ENCODE measurements at places on chromosomes 7 and 10.

DNA sequence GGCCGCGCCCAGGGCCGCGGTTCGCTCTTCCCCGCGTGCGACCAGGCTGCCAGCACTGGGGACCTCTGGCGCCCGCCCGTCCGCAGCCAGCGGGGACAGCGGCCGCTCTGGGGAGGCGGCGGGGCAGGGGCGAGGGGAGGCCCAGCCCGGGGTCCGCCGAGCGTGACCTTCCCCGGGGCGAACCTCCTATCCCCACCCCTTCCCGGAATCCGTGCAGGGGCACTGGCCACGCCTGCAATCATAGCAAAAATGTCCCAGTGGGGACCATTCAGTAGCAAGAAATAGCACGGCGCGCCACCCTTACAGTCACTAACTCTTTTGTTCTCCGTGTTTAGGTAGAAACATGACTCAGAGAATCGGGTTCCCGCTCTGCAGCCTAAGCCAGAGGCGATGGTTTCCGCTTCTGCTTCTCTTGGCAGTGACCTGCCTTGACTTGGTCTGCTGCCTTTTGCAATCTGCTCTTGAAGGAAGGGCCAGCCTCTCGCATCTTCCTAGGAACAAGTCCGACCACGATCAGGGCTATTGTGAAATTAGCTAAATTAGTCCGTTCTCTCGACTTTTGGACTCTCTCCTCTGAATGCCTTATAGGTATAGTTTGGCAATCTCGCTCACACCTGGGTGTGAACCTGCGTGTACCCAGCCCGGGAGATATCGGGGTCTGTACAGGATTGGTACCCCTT lies 79.3 kb upstream of the ACBD5 start:
- peak; percentile 53 for DNase-seq

DNA sequence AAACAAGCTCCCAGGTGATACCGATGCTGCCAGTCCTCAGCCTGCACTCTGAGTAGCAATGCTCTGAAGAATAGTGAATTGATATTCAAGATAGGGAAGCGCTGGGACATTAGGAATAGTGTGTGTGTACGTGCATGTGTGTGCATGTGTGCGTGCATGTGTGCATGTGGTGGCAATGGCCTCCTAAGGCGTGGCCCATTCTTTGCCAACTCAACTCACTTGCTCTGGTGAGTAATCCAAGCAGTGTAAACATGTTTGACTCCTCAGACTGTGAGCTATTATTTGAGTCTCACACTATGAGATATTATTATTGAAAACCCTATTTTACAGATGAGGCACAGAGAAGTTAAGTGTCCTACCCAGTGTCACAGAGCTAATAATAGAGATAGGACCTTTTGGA lies 186.6 kb downstream of the RAB11FIP2 start:
- no peak for DNase-seq

DNA sequence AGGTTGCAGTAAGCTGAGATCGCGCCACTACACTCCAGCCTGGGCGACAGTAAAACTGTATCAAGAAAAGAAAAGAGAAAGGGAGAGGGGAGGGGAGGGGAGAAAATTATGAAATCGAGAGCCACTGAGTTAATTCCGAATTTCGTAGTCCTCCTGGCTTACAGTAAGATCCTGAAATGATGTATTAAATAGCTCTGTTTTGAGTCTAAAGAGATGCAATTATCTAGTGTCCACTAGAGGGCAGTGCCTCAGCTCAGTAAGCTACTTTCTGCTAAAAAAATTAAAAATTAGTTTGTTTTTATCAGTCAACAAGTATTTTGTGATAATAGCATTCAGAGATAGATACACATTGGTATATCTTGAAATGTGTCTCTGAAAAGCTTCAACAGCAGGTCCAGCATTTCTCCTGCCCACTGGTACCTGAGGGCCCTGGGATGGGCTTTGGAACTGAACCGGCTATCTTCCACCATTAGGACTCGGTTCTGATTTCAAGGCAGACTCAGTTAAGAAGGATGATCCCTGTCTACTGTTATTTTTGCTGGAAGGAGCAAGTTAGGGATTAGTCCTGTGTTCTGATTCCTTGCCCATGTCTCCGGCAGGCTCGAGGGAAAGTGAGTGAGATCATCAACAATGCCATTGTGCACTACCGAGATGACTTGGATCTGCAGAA lies 19.5 kb downstream of the TSPAN33 start:
- peak; percentile 46 for DNase-seq

DNA sequence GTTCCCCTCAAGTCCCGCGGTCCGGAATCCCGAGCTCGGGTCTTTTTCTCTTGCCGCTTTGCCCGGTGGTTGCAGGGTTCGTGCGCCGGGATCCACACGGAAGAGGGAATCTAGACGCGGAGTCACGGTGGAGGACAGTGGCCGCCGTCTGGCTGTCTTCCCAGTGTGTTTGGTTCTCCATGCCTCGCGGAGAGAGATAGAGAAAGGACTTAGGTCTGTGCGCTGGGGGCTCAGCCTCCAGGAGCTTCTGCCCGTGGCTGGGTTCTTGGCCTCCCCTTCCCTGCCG lies 1.6 kb downstream of the FFAR4 start:
- no peak for DNase-seq

DNA sequence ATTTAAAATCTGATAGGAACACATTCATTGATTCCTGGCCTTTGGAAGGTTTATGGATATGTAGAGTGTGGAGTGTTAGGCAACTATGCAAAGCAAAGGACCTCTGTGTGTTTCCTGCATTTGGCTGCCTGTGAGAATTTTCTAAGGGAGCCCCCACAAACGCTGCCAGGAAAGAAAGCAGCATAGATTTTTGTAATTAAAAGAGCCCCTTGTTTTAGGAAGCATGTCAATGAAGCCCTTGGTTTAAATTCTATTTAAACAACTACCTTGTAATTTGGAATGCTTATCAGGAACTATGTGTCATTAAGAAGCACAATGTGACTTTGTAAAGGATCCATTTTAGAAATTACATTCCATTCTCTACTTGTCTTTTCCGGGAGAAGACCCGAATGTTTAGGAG lies 742.5 kb downstream of the NXPH1 start:
- DNase-seq = no peak

DNA sequence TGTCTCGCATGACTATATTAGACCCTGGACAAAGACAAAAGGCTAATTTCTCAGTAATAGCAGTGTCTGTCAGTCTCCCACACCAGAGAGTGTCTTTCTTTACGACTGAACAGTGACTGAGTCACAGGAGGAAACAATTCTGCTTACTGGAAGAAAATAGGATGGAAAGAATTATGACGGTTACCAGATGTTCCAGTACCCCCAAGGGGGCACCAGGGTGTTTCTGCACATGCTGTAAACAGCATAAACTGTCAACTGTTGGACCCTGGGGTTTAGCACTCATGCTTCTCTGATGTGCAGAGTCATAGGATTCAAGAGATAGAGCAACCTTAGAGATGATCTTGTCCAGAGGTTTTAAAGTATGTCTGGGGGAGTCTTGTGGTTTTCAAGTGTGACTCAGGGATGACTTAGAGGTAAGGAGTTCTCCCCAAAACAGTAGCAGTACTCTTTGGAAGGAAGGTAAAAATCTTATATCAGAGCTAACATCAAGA lies 291.7 kb downstream of the THSD7A start:
- DNase-seq = no peak

- peak; percentile 34 for DNase-seq
Measured at GRCh38 chr10:1036341-1036791, 10.7 kb upstream of the IDI2 start.

DNA sequence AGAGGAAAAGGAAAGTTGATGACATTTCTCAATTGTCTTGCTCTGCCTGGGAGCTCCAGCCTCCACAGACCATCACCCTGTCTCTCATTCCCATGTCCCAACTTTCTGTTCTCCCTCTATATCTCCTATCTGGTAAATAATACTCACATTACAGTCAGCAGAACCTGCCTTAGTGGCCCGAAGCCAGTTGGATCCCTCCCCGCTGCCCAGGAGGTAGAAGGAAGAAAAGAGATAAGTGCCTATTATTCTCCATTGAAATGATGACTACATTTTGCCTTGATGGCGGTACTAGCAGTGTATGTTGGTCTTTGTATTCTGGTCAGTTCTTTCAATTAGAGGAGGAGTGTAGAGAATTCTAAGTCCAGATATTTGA lies 91.9 kb downstream of the CSTF2T start:
- no peak for DNase-seq

DNA sequence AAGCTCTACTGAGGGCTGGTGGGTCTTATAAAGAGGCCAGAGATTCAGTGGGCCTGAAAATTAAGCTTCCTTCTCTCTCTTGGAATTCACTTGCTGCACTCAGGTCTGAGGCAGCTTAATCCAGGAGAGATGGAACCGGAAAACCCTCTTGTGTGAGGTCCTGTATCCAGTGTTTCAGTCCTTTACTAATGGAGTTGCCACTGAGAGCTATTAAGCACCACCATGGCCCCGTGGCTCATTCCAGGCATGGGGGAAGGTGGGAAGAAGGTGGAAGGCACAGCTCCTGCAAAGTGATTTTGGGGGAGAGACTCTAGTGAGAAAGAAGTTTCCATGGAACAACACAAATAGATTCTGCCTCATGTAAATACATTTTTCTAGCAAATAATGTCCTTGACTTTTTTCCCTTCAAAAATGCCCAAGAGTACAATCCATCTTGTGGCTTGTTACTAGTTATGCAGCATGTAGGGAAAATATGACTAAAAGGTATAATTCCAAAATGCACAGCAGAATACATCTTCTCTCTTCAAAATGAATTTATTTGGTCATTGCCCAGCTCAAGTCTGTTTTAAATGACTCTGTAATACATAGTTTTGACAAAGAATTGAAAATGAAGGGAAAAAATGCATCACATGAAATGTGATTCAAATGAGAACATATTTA lies 46.7 kb upstream of the FOXI2 start:
- no peak for DNase-seq

GRCh38 chr10:76991621-76992020 lies 646.0 kb downstream of the KCNMA1 start:
- DNase-seq = no peak

Measured in EL (cell line).